ENCODE measurements at places on chromosomes 7 and 10.

- DNase-seq: no peak
These were observed 460.5 kb downstream of the RPS24 start for GRCh38 chr10:78494179-78494578.

- peak; percentile 26 for DNase-seq
These were observed 304.6 kb downstream of the PRPF18 start for GRCh38 chr10:13891128-13892000.

- DNase-seq: no peak
These were observed 93.6 kb downstream of the LRMDA start for GRCh38 chr10:75525067-75525466.

GRCh38 chr10:128048819-128049210 lies 77.4 kb downstream of the MKI67 start:
- no peak for DNase-seq

DNA sequence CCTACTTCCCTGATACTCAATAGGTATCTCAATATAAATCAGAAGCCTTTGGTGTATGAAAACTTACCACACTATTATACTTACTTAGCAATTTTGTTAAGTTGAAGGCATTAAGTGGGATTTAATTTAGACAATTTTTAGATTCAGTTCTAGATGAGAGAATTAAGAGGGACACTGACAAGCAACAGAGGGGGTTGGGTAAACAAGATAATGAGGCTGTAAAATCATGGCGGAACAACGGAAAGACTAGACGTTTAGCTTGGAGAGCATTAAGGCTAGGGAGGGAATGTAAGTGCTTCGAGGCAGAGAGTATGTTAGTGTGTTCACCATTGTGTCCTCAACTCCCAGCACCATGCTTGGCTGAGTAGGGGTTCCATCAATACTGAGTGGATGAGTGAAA lies 71.3 kb downstream of the DENND11 start:
- no peak for DNase-seq

DNA sequence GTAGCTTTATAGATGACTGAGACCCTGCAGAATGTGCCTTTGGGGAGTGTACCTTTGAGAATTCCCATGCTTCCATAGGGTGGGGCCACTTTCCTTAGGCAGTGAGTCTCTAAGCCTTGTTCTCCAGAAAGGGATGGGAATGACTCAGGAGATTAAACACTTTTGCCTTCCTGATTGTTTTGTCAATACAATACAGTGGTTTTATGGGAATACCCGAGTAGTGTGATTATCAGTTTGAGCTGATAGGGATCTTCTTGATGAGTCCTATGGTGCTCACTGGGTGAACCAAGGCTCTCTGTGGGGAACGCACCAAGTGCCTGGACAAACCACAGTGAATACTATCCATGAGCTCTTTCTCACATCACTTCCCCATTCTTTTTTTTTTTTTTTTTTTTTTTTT lies 6.3 kb downstream of the MYOF start:
- no peak for DNase-seq

DNA sequence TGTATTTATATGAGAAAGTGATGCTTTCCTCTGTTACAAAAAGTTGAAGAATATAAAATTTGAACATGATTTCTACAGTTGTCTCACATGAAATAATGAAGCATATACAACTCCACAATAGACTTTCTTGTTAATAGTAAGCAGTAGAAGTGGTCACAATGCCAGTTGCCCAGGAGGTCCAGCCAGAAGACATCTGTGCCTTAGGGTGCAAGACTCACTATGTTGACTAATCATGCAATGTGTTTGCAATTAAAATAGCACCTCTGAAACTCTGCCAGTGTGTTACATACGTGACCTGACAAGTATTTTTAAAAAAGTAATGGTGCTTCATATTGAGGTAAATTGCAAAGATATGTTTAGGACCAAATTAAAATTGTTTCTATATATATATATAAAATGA lies 547.2 kb downstream of the ETV1 start:
- DNase-seq: no peak

GRCh38 chr7:45703911-45704682 lies 129.9 kb downstream of the ADCY1 start:
- DNase-seq: no peak

DNA sequence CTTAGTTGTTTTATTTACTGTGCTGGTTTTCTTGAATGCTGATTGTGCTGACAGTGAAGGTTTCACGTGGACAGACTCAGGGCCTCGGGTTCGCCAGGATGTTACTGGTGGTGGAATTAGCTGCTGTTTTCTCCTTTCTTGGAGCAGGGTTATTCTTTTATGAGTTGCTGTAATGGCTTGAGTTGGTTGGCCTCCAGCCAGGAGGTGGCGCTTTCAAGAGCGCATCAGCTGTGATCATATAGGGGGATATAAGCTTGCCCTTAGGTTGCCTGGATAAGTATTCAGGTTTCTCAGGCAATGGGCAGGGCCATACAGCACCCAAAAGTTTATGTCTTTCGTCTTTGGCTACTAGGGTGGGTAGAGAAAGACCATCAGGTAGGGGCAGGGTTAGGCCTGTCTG lies 741.3 kb downstream of the PHTF2 start:
- DNase-seq: no peak

DNA sequence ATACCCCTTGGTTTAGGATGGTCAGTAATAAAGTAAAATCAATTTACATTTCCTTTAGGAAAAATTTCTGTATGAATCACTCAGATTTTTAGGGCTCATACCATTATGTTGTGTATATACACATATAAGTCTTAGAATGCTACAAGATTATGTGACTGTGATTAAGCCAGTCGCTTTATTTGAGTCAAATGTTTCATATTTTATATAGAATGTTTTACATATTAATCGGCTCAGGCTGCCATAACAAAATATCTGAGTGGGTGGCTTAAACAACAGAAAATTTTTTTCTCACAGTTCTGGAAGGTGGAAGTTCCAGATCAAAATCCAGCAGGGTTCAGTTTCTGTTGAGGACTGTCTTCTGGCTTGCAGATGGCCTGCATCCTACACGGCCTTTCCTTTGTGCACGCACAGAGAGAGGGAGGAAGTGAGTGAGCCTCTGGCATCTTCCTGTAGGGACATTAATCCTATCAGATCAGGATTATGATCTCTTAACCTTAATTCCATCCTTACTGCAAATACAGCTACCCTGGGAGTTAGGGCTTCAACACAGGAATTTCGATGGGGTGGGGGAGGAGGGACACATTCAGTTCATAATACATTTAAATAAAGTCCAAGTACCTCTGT lies 198.0 kb downstream of the PHF14 start:
- DNase-seq: no peak

DNA sequence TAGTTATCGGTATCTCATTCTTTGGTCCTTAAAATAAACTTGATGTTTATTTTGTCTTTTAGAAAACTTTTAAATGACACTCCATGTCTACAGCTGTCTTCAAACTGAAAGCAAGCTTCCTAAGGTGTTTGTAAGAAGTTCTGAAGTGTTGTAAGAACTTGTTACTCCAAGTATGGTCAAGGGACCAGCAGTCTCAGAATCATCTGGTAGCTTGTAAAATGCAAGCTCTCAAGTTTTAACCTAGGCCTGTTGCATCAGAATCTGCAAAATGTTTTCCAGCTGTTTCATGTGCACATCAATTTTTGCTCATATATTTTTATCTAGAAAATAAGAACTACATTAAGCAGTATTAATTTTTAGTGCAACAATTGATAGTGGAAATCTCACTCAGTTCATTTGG lies 104.1 kb downstream of the THSD7A start:
- DNase-seq: no peak

GRCh38 chr7:128100225-128100948 lies 69.2 kb upstream of the LRRC4 start:
- no peak for DNase-seq

DNA sequence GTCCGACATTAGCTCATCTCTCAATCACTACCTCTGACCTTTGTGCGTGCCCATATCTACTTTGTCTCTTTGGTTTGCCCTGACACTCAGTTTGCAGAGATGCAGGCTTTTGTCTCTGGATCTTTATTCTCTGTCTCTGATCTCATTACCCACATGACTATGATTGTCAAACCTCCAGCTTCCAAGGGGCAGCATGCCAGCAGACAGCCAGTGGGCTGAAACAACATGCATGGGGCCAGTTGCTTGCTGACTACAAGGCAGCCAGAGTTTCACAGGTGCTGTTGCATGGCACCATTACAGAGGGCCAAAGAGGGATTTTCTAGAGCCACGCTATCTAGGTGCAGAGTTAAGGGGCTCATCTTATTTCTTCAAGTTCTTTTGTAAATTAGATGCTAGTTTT lies 146.2 kb downstream of the SPAG6 start:
- peak; percentile 78 for DNase-seq

GRCh38 chr10:65548001-65548400 lies 1377.8 kb upstream of the LRRTM3 start:
- no peak for DNase-seq

- DNase-seq: no peak
These were observed 513.0 kb downstream of the INHBA start for GRCh38 chr7:41189866-41190265.

GRCh38 chr10:100987685-100988049 lies 324 bp downstream of the TWNK start:
- DNase-seq: no peak

Measured in hippocampal formation (tissue), 2 donors.